ENCODE measurements at places on chromosomes 7 and 10.
A peak's percentile ranks its signal among the peaks of the same experiment; 100 is the strongest.

GRCh38 chr7:98133621-98134303, 27.1 kb downstream of the LMTK2 start:
- no peak for DNase-seq

DNA sequence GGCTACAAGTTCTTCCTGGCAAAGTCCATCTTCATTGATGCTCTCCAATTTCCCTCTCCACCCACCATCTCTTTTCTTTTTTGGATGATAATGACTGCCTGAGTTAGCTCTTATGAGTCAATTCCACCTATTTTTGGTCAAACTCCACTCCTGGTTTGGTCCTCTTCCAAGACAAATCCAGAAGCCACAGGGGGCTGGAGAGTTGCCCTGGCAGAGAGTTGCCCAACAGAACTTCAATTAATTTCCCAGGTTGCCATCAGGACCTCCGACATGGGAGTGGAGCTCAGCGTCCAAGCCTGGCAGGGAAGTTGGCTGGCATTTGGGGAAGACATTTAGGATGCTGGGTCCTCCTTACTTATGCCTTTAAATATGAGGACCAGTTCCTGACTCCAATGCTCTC, 29.2 kb upstream of the KCNMA1 start:
- no peak for DNase-seq

GRCh38 chr7:28432105-28432504, 19.8 kb downstream of the CREB5 start:
- no peak for DNase-seq

DNA sequence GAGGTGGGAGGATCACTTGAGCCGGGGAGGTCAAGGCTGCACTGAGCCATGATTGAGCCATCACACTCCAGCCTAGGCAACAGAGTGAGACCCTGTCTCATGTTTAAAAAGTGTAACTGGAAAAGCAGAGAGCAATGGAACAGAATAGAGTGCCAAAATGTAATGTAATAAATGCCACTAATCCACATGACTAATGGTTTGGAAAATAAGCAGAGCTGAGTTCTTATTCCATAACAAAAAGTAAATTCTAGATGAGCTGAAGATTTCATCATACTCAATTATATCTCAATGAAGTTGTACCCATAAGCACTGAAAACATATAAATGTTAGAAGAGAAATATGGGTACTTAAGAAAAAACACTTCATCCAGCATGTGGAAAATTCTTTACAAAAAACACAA, 132.6 kb downstream of the USP6NL start:
- no peak for DNase-seq

- DNase-seq, result no peak
Observed at GRCh38 chr10:116198676-116199035, 74.3 kb downstream of the GFRA1 start.

GRCh38 chr7:46741181-46741580, 820.1 kb upstream of the IGFBP3 start:
- DNase-seq, result no peak

DNA sequence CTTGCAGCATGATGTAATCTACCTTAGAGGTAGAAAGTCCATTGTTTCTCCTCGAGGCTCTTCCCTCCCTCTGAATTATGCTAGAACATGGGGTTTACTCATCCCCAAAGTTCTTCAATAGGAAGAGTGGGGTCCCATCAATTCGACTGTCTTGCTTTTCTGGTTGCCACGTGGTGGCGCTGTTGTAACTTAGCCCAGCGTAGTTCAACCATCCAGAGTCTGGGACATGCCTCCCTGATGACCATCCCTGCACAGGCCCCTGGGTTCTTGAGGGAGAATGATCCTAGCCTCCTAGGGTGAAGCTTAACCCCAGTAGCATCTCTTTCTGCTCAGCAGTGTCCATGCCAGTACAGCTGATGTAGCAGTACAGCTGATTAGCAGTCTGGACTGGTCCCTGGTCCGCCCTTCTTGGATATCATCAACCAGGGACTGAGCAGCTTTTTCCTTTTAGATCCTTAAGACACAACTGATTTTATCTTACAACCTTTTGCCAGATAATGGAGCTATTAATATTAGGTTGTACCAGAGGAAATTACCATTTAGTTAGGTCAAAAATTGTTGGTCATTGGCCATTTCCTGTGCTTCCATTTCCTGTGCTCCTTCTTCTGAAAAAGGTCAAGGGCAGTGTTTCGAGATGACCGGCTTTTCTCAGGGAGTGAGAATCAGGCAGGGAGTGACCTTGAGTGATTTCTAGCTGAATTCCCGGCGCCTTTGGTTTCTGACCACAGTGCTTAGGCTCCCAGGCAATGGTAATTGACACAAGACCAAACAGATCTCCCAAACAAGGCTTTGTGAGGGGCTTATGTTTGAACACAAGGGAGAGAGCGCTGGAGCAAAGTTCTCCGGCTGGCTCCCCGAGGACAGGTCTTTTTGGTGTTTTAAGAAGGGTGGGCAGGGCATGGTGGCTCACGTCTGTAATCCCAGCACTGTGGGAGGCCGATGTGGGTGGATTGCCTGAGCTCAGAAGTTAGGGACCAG, 65.4 kb downstream of the TACC2 start:
- peak; percentile 70 for DNase-seq

- no peak for DNase-seq
Observed at GRCh38 chr7:24967696-24968095, 12.3 kb downstream of the OSBPL3 start.

DNA sequence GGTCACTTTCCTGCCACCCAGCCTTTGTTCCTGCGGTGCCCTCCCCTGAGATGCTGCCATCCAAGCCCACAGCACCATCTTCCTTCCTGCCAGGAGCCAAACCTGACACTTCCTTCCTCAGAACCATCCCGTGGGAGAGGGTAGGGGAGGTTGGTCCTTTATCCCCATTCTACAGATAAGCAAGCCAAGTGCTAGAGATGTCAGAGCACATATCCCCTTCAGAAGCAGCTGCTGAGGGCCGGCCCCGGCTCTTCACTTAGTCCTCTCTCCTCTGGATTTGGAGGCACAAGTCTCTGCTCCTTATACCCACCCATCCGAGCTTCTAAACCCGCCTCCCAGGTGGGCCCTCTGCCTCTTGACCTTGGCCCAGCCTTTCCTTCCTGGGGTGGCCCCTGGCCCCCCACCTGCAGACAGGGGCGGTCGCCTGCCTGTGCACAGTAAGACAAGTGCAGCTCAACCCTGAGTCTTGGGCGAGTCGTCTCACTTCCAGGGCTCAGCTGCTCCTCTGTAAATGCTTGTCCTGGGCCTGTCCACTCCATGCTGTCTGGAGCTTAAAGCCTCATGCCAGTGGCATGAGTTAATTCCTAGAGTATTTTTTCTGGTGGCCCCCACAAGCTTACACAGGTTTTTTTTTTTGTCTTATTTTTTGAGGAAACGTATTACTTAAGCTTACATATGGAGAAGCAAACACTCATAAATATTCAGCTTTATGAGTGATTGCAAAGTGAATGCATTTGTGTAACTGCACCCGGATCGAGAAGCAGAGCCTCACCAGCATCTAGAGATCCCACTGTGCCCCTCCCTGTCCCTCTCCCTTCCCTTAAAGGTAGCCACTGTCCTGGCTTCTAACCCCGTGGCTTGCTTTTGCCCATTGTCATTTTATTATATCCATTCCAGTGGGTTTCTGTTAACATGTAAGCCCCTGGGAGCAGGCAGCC, 125.1 kb downstream of the CDH23 start:
- DNase-seq, result no peak

GRCh38 chr7:111987115-111987826, 218.9 kb downstream of the DOCK4 start:
- DNase-seq, result peak; percentile 9

- no peak for DNase-seq
Observed at GRCh38 chr10:58734664-58735063, 222.0 kb downstream of the BICC1 start.

DNA sequence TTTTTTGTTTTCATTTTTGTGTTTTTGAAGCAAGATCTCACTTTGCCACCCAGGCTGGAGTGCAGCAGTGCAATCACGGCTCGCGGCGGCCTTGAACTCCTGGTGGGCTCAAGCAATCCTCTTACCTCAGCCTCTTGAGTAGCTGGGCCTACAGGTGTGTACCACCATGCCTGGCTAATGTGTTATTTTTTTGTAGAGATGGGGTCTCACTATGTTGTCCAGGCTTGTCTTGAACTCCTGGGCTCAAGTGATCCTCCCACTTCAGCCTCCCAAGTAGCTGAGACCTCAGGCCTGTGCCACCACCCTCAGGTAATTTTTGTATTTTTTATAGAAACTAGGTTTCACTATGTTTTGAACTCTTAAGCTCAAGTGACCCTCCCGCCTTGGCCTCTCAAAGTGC, 14.8 kb downstream of the PRKRIP1 start:
- DNase-seq, result no peak

GRCh38 chr7:51295440-51296245, 21.0 kb downstream of the COBL start:
- no peak for DNase-seq

DNA sequence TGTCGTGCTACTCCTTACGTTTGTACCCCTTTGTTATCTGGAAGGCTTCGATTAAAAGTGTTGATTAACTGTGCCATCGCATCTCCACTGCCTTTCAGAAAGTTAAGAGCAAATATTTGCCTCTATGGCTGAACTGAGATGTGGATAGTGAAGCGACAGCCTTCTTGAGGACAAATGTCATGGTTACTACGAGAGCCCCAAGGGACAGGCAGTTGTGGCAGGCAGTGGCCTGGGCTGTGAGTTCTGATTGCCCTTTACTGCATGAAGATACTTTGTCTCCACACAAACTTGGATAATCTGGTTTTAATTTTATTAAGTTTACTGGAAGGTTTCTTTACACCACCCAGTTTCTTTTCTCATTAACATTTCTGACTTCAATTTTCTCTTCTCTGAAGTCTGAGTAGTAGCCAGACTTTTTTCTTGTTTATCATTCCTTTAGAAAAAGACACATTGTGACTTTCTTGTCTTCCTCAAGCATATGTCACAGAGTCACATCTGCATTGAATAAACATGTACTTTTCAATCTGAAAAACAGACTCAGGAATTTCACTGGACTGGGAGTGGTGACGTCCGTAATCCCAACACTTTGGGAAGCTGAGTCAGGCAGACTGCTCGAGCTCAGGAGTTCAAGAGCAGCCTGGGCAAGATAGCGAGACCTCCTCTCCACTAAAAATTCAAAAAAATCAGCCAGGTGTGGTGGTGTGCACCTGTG, 1.5 kb downstream of the TAS2R41 start:
- DNase-seq, result no peak

GRCh38 chr10:78850644-78851435, 217.9 kb upstream of the ZMIZ1 start:
- DNase-seq, result peak; percentile 71

- no peak for DNase-seq
Observed at GRCh38 chr7:3910054-3910453, 609.0 kb downstream of the SDK1 start.

DNA sequence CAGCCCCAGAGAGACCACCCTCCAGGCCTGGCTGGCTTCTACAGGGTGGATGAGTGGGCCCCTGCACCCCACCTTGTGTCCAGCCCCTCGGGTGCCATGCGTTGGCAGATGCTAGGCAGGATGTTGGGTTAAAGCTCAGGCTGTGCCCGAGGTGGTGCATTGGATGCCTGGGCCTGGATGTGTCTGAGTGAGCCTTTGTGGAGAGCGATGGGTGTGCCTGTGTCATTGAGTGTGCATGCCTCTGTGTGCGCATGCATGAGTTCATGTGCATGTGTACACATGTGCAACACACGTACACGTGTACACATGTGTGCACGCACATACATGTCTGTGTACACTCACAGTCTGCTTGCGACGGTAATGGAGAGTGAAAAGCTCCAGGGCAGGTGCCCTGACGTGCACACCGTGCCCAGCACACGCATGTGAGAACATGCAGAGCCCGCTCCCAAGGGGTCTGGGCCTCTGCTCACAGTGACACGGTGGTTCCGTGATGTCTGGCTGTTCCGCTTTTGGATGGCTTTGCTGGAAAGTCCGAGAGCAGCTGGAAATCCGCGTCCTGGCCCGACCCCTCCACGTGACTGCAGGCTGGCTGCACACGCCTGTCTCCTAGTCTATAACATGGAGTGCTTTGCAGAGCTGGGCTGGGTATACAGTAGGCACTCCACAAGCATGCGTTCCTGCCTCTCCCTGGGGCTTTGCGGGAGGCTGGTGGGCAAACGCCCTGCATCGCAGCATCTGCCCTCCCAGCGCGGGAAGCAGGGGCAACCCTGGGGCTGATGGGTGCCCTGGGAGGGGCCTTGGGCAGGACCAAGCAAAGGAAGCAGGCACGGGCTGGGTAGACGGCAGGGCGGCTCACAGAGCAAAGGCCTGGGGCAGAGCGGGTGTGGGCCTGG, 36.9 kb downstream of the ELFN1 start:
- DNase-seq, result no peak

DNA sequence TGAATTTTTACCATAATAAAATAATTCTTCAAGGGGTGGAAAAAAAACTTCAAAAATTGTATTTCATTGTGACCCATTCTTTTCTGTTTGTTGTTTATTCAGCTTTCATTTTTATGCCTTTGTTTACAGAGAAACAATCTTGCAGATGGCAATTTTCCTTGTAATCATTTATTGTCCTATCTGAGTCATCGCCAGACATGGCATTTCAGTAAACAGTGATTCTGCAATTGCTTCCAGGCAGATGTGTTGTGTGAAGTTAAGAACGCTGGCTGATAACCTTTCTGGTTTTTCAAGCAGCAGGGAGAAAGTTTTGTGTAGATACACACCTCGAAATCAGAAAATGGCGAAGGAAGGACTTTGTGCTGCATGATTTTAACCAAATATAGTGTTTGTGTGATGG, 80.7 kb upstream of the RPA3 start:
- no peak for DNase-seq
